ENCODE measurements at places on chromosomes 16 and 17.

DNA sequence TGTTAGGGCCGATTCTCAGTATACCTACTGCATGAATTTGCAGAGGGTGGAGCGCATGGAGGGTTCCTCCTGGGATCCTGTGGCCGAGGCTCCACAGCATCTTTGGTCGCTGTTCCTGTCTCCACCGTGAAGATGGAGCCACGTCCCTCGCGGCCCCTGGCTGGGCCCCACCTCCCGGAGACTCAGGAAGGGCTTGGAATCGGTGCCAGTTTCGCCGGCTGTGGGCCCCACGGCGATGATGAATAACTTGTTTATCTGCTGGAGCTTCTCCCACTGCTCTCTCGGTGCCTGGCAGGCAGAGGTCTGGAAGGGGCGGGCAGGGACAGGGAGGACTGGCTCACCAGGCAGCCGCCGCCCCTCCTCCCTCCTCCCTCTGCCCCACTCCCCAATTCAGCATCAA is 8.1 kb downstream of the SLC5A11 start:
- no peak for DNase-seq

DNA sequence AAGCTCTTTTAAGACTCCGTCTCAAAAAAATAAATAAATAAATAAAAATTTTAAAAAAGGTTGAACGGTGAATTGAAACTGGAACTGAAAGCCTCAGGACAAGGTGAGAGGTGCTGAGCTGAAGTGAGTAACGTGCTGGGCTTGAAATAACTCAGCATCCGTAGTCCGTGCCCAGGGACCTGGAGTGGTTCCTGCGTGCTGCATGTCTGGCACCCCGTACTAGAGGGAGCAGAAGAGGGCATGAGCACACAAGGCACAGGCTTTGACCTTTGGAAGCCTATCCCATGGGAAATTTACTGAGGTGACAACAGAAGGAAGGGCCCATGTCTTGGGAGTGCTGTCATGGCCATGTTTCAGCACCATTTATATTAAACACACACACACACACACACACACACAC is 4.5 kb upstream of the MEIOB start:
- no peak for DNase-seq

GRCh38 chr17:57447990-57448758 is 191.9 kb downstream of the MSI2 start:
- DNase-seq, result no peak

- no peak for DNase-seq
These were observed 19.1 kb upstream of the TEX2 start for GRCh38 chr17:64281962-64282752.

DNA sequence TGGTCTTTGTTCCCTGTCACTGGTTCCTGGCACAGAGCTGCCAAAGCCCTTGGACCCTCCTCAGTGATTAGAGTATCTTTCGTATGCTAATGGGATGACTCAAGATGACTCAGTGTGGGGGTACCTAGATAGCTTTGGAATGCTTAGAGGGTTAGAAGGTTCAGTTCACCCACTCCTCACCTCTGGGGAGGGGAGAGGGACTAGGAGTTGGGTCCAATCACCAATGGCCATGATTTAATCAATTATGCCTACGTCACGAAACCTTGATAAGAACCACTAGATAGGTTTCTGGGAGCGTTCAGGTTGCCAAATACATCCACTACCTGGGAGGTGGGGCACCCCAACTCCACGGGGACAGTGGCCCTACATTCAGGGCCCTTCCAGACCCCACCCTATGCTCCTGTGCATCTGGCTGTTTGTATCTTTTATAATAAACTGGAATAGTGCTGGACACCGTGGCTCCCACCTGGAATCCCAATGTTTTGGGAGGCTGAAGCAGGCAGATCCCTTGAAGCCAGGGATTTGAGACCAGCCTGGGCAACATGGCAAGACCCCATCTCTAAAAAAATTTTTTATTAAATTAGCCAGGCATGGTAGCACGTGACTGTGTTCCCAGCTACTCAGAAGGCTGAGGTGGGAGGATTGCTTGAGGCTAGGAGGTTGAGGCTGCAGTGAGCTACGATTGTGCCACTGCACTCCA is 29.2 kb upstream of the LITAF start:
- DNase-seq, result no peak

- no peak for DNase-seq
These were observed 265.7 kb upstream of the KCNJ16 start for GRCh38 chr17:69809331-69809730.

DNA sequence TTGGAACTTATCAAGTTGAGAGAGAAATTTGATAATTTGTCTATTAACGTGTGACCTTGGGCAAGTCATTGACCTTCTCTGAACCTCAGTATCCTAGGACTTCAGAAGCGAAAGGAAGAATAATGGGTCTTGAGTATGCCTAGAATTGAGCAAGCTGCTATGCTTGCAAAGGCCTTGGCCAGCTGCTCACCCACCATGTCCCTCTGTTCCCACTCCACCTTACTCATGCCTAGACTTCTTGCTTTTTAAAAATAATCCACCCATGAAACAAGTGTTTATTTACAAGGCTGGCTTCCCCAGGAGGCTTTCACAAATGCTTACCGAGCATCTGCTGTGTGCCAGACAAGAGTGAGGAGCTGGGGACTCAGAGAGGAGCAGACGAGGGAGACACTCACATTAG is 590.6 kb downstream of the MAF start:
- DNase-seq, result no peak

DNA sequence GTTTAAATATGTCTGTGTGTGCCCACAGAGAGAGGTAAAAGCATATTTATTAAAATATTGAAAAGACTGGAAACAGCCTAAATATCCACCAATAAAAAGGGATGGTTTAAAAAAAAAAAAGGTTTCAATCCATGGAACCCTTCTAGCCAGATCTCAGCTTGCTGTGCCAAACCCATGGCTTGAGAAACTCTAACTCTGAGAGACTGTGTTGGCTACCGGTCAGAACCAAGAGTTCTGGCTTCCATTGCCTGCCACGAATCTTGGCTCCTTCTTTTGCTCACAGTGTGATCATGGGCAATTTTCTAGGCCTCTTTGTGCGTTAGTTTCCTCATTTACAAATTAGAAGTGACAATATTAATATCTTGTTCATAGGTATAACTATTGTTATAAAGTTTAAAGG is 201.3 kb upstream of the IRX3 start:
- DNase-seq, result no peak

- DNase-seq, result no peak
These were observed 225.1 kb upstream of the CA10 start for GRCh38 chr17:52383493-52384100.
